ENCODE measurements at places on chromosomes 5 and 9. TPM values are rescaled to one million over a fixed set of nuclear protein-coding genes. Genes with fewer than 3 reads are reported as not detected.
A peak's percentile ranks its signal among the peaks of the same experiment; 100 is the strongest.

DNA sequence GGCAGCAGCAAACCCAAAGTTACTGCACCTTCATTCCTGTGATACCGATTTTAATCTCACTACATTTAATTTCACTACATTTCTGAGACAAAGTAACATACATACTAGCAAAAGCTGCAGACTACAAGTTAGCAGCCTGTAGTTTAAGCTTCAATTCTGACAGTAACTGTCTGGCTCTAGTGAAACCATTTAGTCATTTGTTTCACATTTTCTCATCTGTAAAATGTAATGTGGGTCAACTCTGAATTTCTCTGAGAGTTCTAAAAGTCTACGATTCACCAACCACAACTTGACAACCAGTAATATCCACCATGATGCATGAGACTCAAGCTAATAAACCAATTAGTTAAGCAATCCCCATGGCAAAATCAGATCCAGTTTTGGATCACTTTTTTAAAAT, 408.9 kb downstream of the PDE4D start:
- peak; percentile 2 for DNase-seq

GRCh38 chr5:149471406-149472183, 79.6 kb downstream of the CSNK1A1 start:
- DNase-seq = peak; percentile 84

GRCh38 chr9:120526534-120526933, 53.4 kb downstream of the CDK5RAP2 start:
- no peak for DNase-seq

- no peak for DNase-seq
Observed at GRCh38 chr9:6909181-6909580, 151.4 kb downstream of the KDM4C start.

GRCh38 chr5:95715799-95716461, 15.2 kb upstream of the RHOBTB3 start:
- peak; percentile 87 for DNase-seq

GRCh38 chr5:185095-186070, 5.9 kb upstream of the LRRC14B start:
- DNase-seq = no peak

C7 gene
- total RNA-seq = not detected

OBP2B gene
- total RNA-seq = not detected

TMEM171 gene
- 6.7 TPM for total RNA-seq
